ENCODE measurements at places on chromosomes 2 and 18.

DNA sequence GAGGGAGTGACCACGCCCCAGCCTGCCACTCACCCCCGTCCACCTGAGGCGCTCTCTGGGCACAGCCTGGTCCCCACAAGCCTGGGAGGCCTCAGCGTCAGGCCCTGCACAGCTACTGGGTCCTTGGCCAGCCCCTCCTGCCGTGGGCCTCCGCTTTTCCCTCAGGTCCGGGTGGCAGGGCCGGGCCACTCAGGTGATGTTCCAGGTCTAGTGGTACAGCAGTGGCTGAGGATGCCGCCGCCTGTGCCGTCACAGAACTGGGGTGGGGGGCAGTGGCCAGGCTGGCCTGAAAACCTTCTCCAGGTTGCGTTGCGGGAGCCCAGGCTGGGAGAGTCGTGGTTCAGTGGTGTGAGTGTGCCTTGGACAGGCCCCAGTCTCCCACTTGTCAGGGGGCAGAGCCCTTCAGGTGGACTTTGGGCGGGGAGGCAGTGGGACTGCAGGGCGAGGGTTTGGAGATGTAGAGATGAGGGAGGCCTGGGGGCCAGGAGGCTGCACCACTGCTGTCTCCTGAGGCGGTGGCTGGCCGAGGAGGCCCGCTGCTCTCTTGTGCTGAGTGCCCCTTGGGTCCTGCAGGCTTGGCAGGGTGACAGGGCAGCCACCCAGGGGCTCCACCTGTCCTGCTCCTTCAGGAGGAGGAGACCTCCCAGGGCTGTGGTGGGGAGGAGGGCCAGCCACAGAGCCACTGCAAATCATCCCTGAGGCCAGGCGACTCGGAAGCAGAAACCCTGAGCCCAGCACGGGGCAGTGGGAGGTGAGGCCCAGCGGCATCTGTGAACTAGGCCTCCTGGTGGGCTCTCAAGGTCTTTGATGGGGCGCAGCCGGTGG is 7.6 kb downstream of the GPC1 start:
- DNase-seq: no peak

- no peak for DNase-seq
Measured at GRCh38 chr2:28358668-28359201, 33.9 kb upstream of the FOSL2 start.

DNA sequence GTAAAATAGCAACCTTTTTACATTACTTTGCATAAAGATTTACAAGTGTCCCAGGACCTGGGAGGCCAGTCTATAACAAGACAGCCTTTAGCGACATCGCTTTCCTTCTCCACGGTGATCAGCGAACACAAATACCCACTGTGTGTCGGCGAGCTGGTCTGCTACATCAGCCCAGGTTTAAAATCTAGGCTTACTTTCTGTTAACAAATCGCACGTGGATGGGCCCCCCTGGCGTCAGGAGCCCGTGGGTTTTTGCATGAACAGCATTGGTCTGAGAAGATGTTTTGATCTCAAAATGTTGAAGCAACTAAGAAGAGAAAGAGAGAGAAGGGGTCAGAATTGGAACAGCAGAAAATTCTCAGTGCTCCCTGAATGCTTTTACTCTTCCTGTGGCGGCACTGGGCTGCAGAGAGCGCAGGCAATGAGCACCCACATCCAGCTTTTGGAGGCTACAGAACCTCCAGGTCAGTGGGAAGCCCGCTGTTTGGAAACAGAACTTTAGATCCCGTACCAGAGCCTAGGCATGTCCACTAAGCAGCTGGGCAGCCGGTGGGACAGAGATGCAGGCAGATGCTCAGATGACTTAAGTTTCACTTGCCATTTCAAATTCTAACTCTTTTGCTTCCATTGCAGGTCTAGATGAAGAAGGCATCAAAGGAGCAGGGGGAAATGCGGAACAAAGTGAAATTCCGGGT is 32.9 kb downstream of the CYP27C1 start:
- no peak for DNase-seq

DNA sequence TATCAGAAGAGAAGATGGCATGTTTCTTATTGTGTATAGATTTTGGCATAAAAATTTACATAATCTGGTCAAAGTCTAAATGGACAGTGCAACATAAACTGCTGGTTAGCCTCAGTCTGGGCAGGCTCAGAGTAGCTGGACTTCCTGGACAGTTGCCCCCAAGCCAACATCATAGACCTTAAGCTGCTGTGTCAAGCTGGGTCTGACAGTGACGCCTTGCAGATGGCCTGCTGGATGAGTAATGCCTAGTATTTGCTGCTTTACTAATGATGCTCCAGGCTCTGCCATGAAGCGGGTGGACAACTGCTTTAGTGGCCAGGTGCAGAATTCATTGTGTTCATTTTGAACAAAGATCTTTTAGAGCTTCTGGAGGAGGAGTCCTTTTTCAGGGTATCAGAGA is 603.7 kb upstream of the ZEB2 start:
- peak; percentile 8 for DNase-seq

DNA sequence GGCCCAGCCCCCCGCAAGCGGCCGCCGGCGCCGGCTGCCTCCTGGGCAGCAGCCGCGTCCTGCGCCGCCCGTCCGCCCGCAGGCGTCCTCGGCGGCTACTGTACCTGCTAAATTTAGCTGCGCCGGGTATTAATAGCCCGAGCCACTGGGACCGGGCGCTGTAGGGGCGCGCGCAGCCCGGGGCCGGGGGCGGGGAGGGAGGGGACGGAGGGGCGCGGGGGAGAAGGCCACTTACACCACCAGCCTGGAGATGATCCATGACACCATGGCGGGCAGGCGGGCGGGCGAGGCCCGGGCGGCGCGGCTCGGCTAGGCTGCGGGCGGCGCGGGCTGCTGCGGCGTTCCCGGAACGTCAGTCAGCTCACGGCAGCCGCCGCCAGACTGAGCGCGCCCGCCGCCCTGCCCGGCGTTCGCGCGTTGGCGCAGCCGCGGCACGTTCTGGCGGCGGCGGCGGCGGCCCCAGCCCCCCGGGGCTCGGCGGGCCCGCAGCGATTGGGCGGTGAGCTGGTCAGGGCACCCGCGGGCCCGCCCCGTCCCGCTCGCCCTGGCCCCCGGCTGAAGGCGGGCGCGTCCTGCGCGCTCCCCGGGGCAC is at the start of gene REEP1:
Gene REEP1 (minus strand): TSS at position 383 of the 592 bp plus-strand sequence. CDS start 116 bp downstream, at position 267.
- DNase-seq: peak; percentile 20

DNA sequence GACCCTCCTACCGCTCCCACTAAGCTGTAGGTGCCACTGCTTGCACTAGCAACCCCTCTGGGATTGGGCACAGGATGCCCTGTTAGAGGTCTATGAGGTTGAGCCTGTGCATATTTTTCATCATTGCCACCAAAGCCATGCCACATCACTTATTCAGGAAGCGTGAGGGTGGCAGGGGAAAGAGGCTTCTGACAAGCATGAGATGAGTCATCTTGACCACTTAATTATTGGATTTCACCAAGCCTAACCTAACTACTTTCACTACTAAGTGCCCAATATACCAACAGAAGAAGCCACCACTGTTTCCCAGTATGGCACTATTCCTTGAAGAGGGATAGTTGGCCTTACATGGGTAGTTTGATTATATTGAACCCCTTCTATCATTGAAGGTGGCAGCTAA is 181.3 kb upstream of the EPHA4 start:
- peak; percentile 23 for DNase-seq

Data from M059J (cell line).